Progenitor cell of endocrine pancreas (in vitro differentiated cells): ENCODE measurements at places on chromosomes 16 and 17. TPM values are rescaled to one million over a fixed set of nuclear protein-coding genes. Genes with fewer than 3 reads are reported as not detected.

CSH2 gene
- total RNA-seq, result not detected in 2 replicates

CACNG3 gene
- total RNA-seq, result not detected in 2 replicates

- DNase-seq, result no peak
Measured at GRCh38 chr16:81458149-81458669, 13.6 kb downstream of the CMIP start.

DNA sequence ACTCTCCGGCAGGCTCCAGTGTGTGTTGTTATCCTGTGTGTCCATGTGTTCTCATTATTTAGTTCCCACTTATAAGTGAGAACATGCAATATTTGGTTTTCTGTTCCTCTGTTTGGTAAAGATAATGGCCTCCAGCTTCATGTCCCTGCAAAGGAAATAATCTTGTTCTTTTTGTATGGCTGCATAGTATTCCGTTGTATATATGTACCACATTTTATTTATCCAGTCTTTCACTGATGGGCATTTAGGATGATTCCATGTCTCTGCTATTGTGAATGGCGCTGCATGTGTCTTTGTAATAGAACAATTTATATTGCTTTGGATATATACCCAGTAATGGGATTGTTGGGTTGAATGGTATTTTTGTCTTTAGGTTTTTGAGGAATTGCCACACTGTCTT is 807.3 kb upstream of the CA10 start:
- DNase-seq, result no peak

DNA sequence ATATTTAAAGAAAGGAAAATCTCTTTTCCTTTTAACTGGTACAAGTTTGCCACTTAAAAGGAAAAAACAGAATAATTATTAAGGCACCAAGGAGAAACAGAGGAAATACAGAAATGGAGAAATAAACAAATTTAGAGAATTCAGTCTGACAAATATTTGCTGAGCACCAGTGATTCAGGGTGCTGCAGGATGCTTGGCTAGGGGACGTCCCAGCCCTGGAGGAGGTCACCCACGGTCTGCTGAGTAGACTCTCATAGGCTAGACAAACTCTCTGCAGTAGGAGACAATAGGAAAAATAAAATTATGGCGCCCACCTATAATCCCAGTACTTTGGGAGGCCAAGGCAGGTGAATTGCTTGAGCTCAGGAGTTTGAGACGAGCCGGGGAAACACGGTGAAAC is 15.9 kb downstream of the C1QTNF1 start:
- DNase-seq, result no peak

GRCh38 chr16:3065069-3065741 is at the start of gene IL32:
IL32 (plus strand) TSS chr16:3065640; CDS start chr16:3065812, 172 bp downstream.
- DNase-seq, result no peak
